NCI-H187 (cell line): ENCODE measurements at places on chromosomes 7 and 10.

DNA sequence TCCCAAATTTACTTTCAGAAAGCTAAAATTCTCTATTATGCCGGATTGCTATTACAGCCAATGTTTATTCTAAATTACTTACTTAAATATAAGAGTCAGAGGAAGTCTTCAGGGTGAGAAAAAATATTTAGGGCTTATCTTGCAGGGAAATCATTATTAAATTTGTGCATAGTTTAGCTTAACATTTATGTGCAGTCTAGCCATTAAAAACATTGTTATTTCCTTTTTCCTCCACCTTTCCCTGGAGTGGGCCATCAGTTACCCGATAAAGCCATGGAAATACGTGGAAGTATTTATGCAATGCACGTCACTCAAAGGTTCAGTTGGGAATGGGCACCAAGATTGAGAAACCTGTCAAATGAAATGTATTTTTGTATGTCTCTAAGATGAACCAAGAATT is 9.5 kb upstream of the TAS2R60 start:
- no peak for DNase-seq

GRCh38 chr7:39429421-39429820 is 136.8 kb upstream of the YAE1 start:
- no peak for DNase-seq

GRCh38 chr10:24385776-24386175 is 176.8 kb downstream of the KIAA1217 start:
- no peak for DNase-seq

DNA sequence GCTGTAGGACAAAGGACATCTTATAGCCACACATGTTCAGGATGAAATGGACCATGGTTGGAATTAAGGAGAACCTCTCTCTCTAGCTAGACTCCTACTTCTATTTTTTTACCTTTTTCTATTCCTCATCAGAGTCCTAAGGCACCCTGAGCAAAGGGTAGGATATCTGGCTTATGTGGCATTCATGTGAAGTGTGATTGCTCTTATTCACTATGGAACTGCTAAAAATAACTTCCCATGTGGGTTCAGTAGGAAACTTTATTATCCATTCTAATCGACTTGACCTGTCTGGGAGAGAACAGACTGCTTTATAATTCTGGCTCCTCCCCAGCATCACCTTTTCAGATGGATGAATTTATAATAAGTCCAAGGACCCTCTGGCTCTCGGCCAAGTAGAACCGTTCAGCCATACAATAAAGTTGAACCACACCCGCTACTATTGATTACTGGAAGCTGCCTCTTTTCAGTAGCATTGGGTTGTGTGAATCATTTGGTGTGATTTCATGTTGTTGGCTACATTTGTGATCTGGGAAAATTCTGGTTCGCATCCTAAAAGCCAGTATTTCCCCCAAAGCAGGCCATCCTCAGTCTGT is 117.5 kb downstream of the NRF1 start:
- DNase-seq: peak; percentile 28

DNA sequence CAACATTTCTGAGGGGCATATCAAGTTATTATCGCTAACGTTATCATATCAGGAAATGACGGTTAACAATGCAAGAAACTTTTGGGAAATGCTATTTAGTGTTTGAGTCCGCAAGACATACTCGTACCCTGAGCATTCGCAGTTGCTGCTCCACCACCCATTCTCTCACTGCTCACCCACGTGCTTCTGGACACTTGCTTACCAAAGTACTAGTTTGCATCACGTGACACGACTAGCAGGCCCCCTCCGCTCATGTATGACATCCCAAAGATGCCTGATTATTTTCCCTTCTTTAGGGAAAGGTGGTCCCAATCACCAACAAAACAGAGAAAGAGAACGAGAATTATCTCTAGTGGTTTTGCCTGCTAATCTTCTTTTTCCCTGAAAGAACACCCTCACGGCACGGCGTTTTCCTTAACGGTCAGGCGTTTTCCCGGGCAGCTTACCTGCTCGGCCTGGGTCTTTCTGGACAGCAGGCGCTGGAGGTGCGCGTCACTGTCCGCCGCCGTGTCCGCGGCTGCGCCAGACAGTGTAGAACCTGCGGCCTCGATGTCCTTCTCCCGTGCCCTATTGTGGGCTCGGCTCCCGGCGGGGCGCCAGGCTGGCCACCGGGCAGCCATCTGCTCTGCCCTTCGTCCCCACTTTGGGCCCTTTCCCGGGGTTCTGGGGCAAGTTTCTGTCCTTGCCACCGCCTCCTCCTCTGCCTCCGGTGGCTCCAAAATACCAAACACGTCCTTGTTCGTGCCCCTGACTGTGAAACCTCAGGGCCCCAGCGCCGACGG is at the start of gene SUPV3L1:
Gene SUPV3L1 (plus strand): TSS at position 492 of the 782 bp plus-strand sequence. CDS start 58 bp downstream, at position 550.
- peak; percentile 73 for DNase-seq

- no peak for DNase-seq
Observed at GRCh38 chr7:136588216-136588615, 280.2 kb upstream of the CHRM2 start.

- DNase-seq: no peak
Observed at GRCh38 chr7:2969398-2970306, 74.0 kb downstream of the CARD11 start.

DNA sequence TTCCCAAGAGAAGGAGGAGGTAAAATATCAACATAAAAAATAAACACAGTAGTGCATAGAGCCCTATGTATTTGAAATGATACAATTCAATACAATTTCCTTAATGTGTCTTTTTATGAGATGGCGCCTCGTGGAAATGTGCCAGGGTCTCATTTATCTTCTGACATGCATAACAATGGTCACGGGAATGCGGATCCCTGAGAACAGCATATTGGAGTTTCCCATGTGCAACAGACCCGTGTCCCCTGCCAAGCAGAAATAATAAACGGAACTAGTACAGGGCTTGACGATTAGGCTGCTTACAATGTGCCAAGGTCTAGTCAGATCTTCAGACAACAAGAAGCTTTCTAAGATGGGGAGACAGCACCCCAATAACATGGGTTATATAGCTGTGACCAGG is 217.9 kb downstream of the ARHGAP21 start:
- no peak for DNase-seq

DNA sequence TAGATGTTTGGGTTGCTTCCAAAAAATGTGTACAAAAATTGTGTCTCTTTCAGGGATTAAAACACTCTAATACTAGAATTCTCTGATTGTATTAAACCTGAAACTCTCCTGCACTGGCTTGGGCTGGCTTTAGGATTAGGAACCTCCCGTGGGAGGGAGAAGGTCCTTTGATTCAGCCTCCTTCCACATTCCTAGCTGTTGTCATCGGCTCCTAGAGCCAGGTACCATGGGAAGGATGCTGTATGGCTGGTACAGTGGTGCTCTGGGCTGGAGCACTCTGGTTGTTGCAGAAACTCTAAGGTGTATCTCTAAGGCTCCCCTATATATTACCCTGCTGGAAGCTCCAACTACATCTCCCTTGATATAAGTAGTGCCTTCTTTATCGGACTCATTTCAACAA is 245.2 kb upstream of the FOXK1 start:
- DNase-seq: no peak

DNA sequence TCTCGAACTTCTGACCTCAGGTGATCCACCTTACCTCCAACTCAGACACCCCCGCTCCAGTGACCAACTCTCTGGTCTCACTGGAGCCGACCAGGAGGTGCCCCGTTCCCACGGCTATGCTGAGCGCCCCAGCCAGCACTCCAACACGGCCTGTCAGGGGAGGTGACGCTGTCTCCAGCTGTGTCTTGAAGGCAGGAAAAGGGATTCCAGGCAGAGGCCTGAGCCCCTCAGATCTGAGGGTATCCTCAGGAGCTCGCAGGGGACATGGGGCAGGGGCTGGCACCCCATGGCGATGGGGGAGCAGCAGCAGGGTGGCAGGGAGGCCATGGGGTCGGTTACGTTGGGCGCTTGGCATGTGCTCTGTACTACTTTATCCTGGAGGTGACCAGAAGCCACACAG is 94.3 kb upstream of the RHEB start:
- DNase-seq: no peak

DNA sequence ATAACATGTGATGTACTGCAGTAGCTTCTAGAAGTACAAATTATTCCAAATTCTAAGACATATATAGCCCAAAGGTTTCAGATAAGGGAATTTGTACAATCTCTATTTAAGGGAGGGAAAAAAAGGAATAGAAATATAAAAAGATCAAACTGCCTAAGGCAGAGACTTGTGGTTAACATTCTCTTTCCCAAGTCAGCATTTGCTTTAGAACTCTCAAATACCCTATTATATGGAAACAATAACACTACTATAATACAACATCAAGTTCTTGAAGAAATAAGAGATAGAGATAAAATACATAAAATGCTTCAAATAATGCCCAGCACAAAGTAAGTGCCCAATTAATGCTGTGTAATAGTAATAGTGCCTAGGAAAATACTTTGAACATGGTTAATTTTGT is 123.1 kb downstream of the CRPPA start:
- no peak for DNase-seq

DNA sequence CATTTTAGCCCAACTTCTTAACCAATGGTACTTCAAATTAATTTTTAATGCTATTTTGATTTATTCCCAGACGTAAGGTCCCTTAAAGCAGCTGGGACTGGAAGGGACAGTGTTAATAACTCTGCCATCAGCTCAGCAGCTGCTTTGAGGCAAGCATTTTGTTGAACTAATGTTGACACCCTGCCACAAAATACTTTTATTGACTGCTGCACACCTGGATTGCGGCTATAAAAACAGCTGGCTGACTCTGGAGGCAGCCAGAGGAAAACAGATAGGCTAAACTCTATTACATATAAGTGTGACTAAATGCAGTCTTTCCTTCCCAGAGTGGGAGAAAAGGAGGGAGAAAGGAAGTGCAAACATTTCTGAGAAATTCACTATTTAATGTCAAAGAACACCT is 77.6 kb downstream of the ETV1 start:
- DNase-seq: no peak

GRCh38 chr10:96829029-96829773 is 2.9 kb upstream of the LCOR start:
- DNase-seq: no peak

- DNase-seq: no peak
Observed at GRCh38 chr7:92850516-92850915, 14.1 kb upstream of the CDK6 start.

DNA sequence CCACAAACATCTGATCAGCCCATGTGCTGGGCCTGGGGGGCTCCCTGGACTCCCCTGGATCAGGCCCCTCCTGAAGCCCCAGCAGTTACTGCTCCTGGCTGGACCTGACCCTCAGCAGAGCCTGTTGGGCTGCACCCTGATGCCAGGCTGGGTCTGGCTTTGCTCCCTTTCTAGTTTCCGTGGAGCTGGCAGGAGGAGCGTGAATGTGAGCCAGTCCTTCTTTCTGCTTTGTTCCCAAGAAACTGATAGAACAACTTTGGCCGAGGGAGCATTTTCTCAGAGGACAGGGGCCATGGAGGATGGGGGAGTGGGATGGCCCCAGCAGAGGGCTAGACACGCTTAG is 128.2 kb downstream of the NEURL1 start:
- DNase-seq: no peak

GRCh38 chr10:42640610-42641229 is 2.4 kb upstream of the ZNF33B start:
- DNase-seq: no peak

DNA sequence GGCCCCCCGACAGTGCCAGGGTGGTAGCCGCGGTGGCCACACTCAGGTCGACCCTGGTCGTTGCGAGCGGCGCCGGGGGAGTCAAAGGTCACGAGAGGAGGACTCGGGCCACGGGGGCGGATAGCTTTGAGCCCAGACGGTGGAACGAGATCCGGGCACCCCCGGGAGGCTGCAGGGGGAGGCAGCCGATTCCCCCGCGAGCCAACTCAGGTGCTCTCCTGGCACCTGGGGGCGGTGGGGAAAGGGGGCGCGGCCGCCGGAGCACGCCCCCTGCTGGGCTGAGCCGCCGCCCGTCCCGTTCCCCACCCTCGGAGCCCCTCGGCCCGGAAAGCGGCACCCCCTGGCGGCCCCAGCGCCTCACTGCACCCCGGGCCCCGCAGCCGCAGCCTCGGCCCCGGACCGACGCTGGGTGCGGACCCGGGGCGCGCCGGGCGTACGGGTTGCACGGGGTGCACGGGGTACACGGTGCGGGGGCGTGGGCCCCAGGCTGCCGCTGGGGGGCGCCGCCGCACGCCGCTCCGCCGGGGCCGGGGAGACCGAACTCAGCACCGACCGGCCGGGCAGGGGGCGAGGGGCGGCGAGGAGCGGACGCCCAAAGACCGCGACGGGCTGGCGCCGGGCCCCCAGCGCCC is 521 bp upstream of the NYAP1 start:
- DNase-seq: peak; percentile 22

DNA sequence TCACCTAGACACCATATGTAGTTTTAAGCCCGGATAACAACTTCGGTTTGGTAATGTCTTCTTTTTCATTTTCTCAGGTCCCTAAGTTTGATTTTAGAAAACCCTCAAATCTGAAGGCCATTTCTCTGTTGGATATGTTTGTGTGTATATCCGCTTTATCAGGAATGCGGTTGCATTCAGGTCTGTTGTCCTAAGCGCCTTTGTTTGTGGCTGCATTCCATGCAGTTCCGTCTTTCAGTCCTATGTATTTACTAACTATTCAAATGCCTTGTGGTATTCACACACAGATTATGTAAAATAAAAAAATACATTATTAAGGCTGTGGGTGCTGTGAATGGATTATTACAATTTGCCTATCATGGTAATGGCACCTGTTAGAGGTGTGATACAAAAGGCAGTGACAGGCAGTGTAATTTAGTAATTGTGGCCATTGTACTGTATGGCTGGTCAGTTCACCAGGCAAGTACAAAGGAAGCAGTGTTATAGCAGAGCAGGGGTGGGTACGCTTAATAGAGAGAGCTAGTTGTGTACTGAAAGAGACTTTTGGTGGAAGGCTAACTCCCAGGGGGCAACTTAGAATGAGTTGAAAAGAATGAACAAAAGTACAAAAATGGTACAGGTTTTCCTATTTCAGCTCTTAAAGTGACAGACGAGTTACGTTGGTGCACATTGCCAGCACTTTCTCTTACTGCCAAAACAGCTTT is 136.4 kb downstream of the VTI1A start:
- no peak for DNase-seq

GRCh38 chr10:93397020-93397419 is 85.1 kb downstream of the MYOF start:
- DNase-seq: no peak

DNA sequence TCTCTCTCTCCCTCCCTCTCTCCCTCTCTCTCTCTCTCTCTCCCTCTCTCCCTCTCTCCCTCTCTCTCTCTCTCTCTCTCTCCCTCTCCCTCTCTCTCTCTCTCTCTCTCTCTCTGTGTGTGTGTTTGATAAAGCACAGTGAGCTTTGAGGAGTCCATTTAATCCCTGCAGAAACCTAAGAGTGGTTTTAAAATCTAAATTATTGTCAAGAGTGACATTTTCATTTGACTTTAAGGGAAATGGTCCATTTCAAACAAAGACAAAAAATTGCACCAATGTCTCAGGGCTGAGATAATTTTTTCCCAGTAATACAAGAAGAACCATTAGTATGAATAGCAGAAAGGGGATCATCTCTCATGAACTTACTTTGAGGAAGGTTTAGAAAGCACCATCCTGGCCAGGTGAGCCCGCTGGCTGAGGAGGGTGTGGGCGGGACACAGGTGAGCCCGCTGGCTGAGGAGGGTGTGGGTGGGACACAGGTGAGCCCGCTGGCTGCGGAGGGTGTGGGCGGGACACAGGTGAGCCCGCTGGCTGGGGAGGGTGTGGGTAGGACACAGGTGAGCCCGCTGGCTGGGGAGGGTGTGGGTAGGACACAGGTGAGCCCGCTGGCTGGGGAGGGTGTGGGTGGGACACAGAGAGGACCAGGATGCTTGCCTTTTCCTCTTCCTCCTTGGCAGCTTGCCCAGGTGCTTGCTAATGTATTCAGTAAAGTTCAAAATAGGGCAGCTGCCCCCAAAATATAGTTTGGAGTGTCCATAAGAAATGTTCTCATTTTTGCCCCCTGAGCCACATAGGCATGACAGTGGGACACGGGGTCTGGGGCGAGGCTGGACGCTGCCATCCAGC is 125.0 kb downstream of the DNAJB6 start:
- DNase-seq: no peak

GRCh38 chr10:43892062-43892770 is 243.5 kb upstream of the ZNF32 start:
- no peak for DNase-seq
